CD4-positive, alpha-beta T cell (primary cell): ENCODE measurements at places on chromosomes 1 and 21. TPM values are rescaled to one million over a fixed set of nuclear protein-coding genes. Genes with fewer than 3 reads are reported as not detected.

The PFDN2 gene
- 46.2 TPM for total RNA-seq

The LAX1 gene
- 16.6 TPM for total RNA-seq

The TRNP1 gene
- 0.20 TPM for total RNA-seq

DNA sequence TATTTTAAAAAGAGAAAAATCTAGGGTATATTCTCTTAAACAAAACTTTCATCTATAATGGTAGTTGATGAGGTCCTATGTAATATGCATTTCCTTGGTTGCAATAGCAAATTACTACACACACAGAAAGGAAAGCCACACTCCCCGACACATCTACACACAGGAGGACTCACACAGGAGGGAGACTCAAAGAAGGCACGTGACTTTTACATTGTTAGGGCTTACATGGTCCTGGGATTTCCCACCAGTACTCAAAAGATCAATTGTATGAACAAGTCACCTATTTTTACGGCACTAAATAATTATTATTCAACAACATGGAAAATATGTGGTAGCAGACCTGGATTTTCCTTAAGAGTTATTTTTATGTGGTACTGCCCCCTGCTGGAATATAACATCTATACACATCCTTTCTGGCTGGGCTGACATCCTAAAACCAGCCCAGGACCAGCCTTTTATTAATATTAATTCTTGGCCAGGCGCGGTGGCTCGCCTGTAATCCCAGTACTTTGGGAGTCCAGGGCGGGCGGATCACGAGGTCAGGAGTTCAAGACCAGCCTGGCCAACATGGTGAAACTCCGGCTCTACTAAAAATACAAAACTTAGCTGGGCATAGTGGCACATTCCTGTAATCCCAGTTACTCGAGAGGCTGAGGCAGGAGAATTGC is 33.9 kb upstream of the LGALS8 start:
- H3K27me3 ChIP-seq = no peaks in the 10 kb centered on the region
- no peaks in the 10 kb centered on the region for H3K36me3 ChIP-seq
- no peak overlapping the region for H3K27ac ChIP-seq
- no peak for DNase-seq
- H3K4me3 ChIP-seq = no peak overlapping the region
- H3K4me1 ChIP-seq = no peaks in the 10 kb centered on the region

The MYOM3 gene
- total RNA-seq = not detected

The WNT9A gene
- total RNA-seq = not detected

DNA sequence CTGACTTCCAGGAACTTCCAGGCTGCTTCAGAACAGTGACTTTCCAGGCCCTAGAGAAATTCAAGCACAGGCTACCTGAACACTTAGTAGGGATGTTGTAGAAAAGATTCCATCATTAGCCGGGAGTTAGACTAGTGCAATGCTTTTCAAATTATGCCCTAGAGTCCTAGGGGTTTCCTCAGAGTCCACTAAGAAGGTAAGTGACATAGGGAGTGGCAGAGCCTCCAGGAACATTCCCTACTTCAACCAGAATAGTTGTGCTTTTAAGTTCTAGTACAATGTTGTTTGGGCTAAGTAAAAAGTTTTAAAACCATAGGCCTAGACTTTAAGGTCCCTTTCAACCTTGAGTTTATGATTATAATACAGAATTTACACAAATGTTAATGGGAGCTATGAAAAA is 9.1 kb upstream of the GOLPH3L start:
- no peaks in the 10 kb centered on the region for H3K4me1 ChIP-seq
- H3K4me3 ChIP-seq = no peak overlapping the region
- H3K27ac ChIP-seq = no peak overlapping the region
- no peaks in the 10 kb centered on the region for H3K27me3 ChIP-seq
- no peak for DNase-seq
- H3K36me3 ChIP-seq = no peaks in the 10 kb centered on the region

GRCh38 chr1:246117066-246117791 is 389.9 kb downstream of the SMYD3 start:
- no peaks in the 10 kb centered on the region for H3K36me3 ChIP-seq
- H3K27ac ChIP-seq = peak overlapping the region; percentile 34
- H3K4me1 ChIP-seq = no peaks in the 10 kb centered on the region
- no peaks in the 10 kb centered on the region for H3K27me3 ChIP-seq
- DNase-seq = peak; percentile 45
- H3K4me3 ChIP-seq = no peak overlapping the region

GRCh38 chr1:159646687-159647086 is 59.1 kb downstream of the APCS start:
- H3K27me3 ChIP-seq = peaks cover 3% of the 10 kb centered on the region
- H3K36me3 ChIP-seq = no peaks in the 10 kb centered on the region
- H3K27ac ChIP-seq = no peak overlapping the region
- no peak for DNase-seq
- no peaks in the 10 kb centered on the region for H3K4me1 ChIP-seq

The ANKRD35 gene
- total RNA-seq = not detected

DNA sequence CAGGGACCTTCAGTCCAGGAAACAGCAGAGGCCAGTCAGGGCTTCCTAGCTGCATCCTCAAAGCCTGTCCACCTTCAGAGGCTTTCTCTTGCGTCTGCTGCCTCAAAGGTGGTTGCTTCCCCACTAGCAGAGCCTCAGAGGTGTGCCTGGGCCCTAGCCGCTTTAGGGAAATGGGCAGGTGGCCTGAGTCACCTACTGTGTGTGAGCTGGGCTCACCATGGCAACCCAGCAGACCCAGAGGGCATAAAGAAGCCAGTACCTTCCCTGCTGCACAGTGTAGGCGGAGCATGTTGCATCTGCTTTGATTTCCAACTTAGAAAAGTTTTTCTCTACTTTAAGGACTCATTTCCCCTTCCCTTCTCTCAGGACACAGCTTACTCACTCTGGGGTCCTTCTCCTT is 12.5 kb downstream of the SLC9A1 start:
- H3K27me3 ChIP-seq = no peaks in the 10 kb centered on the region

GRCh38 chr1:204348722-204349121 is 11.0 kb downstream of the PLEKHA6 start:
- peaks cover 5% of the 10 kb centered on the region for H3K4me1 ChIP-seq
- no peak overlapping the region for H3K4me3 ChIP-seq
- H3K36me3 ChIP-seq = no peaks in the 10 kb centered on the region
- no peak for DNase-seq
- peaks cover 2% of the 10 kb centered on the region for H3K27me3 ChIP-seq

DNA sequence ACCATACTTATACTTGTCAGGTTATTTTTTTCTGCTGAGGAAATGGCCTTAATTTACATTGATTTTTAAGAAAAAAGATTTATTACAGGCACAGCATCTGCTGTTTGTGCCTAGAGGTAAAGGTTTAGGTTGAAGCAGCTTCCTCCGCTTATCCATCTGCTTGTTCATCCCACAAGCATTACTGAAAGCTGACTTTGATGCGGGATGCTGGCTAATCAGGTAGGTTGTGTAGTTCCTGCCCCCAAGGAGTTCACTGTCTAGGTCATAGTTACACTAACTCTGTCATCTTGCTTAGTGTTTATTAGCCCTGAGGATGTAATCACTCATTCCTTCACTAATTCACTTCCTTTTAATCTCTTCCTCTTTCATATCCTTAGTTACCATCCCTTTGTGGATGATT is 377.7 kb upstream of the KAZN start:
- no peaks in the 10 kb centered on the region for H3K27me3 ChIP-seq
- no peak overlapping the region for H3K4me3 ChIP-seq
- no peak overlapping the region for H3K27ac ChIP-seq
